ENCODE measurements at places on chromosomes 2 and 18.

DNA sequence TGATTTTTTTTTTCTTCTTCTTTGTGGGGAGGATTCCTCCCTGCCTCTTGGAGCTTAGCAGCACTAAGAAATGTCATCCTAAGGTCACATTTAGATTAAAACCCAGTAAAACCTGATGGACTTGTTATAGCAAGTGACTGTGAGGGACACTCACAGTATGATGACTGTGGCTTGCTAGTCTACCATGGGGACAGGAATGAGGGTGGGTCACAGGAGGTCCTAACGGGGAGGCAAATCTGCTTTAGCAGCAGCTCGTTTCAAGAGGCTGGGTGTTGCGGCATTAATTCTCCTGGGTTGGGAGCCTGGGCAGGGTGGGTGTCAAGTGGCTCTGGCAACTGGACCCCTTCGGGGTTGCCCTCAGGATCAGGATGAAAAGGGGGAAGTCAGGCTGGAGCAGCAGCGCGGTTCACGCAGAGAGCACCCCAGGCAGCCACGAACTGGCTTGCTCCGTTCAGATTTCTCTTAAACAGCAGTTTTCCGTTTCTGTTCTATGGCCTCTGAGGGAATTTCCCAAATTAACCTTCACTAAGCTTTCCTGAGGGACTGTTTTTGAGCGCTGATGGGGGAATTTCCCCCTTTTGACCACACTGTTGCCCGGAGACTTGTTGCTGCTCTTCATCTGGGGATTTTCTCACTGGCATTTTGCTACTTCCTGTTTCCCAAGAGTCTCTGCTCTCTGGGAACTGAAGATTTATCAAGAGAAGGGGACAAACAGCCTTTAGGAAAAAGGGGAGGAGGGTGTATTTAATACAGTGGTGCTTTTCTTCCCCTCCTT lies 59.8 kb upstream of the PELI1 start:
- DNase-seq: no peak

DNA sequence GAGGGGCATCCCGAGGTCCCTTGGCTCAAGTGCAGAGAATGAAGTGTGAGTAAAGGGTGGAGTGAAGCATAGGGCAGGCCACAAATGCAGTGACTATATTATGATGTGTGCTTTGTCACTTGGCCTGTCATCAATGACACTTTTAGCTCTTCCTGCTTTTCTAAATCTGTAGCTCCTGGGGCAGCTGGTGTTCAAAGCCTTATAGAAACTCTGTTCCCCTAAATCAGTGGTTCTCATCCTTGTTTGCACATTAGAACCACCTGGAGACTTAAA lies 135.6 kb upstream of the LGALSL start:
- DNase-seq: no peak

- no peak for DNase-seq
Measured at GRCh38 chr18:79612291-79613108, 67.1 kb upstream of the CTDP1 start.

GRCh38 chr2:241866790-241867645 lies 2.5 kb upstream of the RTP5 start:
- no peak for DNase-seq

DNA sequence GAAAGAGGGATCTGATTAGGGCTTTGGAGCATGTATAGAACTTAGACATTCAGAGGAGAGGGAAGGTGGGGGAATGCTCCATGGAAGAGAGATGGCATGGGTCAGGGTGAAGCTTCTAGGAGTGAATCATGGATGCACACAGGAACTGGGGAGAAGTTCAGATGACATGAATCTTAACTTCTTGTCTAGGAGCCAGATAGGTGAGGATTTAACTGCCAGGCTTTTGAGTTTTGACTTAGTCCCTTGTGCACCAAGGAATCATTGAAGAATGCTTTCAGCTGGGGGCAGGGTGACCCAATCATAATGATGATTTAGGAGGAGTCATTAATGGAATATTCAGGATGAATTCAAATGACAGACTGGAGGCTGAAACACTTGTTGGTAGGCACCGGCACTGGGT lies 48.7 kb downstream of the ACYP2 start:
- no peak for DNase-seq
